Activated naive CD8-positive, alpha-beta T cell treated with anti-CD3 and anti-CD28 coated beads, Interleukin-2, amount 10 ng/mL, durations not matched to agents 7 days and 5 days (primary cell): ENCODE measurements at places on chromosomes 1 and 21. TPM values are rescaled to one million over a fixed set of nuclear protein-coding genes. Genes with fewer than 3 reads are reported as not detected.

WNT3A gene
- not detected for total RNA-seq

DDAH1 gene
- total RNA-seq, result not detected

C4BPA gene
- total RNA-seq, result not detected

HP1BP3 gene
- 313 TPM for total RNA-seq

FABP3 gene
- not detected for total RNA-seq

ANGPTL3 gene
- not detected for total RNA-seq

DNA sequence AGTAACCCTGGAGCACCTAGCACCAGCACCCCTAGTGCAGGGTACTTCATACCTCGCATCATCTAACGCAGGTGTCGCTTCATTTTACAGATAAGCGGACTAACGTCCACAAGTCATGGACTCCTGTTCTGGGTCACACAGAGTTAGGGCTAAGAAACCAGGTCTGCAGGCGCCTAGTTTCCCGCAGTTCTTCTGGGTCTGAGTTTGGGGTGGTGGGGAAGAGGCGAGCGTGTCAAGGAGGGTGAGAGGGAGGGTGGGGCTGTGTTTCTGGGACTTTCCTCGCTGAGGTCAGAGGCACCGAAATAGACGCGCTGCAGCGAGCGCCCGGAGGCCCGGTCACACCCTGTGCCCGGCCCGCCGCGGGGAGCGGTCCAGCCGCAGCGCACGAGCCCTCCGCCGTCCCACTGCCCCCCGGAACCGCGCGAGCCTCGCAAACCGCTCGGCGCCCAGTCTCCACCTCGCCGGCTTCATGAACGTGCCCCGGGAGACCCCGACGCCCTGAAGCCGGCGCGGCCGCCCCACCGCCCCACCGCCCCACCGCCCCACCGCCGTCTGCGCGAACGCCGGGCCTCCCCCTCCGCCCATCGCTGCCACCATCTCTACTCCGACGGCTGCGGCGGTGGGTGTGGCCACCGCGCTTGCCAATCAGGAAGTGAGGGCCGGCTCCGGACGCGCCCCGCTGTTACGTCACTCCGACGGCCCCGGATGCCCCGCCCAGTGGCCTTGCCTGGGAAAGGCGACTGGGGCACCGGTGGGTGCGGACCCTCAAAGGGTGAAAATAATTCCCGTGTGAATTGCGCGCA, 12.3 kb downstream of the IFI6 start:
- peaks cover 46% of the 10 kb centered on the region for H3K4me1 ChIP-seq
- H3K27ac ChIP-seq, result peak overlapping the region; percentile 93
- DNase-seq, result peak; percentile 92
- no peaks in the 10 kb centered on the region for H3K36me3 ChIP-seq
- no peaks in the 10 kb centered on the region for H3K27me3 ChIP-seq

GRCh38 chr21:17402937-17403336, 109.9 kb upstream of the CXADR start:
- H3K4me1 ChIP-seq, result no peaks in the 10 kb centered on the region
- H3K4me3 ChIP-seq, result no peak overlapping the region
- no peaks in the 10 kb centered on the region for H3K36me3 ChIP-seq
- DNase-seq, result no peak
- peaks cover 4% of the 10 kb centered on the region for H3K27me3 ChIP-seq

GRCh38 chr21:30434033-30434631, 4.1 kb downstream of the KRTAP13-4 start:
- H3K4me1 ChIP-seq, result no peaks in the 10 kb centered on the region
- peaks cover 4% of the 10 kb centered on the region for H3K27me3 ChIP-seq
- no peak for DNase-seq
- H3K27ac ChIP-seq, result no peak overlapping the region

DNA sequence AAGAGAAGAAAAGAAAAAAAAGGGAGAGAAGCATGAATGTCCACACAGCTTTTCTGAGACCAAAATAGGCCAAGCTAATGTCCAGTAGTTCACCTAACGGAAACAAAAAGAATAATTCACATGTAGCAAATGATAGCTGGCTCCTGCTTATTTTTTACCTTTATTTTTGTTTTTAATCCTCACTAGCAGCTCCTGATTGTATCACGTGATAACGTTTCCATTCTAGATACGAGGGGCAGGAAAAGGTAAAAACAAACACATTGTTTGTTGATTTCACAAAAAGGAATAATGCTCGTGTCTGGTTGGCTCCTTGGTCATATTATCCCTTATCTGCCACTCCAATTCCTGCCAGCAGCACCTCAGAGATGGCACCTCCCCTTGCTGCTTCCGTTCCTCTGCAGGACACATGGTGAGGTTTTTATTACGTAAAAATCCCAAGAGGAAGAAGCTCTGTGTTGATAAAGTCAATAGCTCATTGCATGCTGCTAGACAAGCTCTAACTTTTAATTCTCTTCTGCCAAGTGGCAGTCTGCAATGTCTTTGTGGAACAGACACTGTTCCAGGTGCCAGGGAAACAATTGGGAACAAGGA, 201.7 kb downstream of the CRB1 start:
- H3K36me3 ChIP-seq, result no peaks in the 10 kb centered on the region
- H3K27ac ChIP-seq, result no peak overlapping the region
- peaks cover 9% of the 10 kb centered on the region for H3K27me3 ChIP-seq

DNA sequence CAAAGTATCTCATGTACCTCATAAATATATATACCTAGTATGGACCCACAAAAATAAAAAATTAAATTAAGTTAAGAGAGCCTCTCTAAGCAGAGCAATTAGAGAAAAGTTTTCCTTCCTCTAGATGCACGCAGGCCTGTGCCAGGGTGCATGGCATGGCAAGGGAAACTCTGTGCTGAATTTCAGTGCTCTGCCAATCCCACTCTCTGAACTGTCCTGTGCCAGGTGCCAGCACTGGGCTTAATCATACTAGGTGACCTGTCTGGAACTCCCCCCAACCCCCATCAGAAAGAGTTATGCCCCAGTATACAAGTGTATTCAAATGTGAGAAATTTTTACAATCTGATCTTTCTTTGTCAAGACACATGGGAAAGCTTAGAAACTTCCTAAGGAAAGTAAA, 10.4 kb upstream of the LAMC2 start:
- peaks cover 2% of the 10 kb centered on the region for H3K4me1 ChIP-seq
- peaks cover 15% of the 10 kb centered on the region for H3K27me3 ChIP-seq
- DNase-seq, result no peak
- H3K27ac ChIP-seq, result no peak overlapping the region

DNA sequence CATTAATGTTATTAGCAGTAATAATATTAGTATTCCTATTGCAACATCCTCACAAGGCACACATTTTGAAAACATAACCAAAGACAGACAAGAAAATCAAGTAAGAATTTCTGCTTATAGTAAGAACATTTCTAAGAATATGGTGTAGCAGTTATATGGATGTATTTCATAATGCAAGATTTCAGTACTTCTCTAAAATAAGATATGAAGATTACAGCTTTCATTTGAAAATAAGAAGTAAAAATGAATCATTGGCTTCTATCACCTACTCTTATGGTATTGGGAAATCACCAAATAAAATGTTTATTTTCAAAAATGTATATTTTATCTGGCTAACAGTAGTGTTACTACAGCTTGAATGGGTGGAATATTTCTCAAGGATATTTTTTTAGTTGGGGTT, 103.8 kb upstream of the USP25 start:
- H3K27me3 ChIP-seq, result peaks cover 2% of the 10 kb centered on the region
- H3K4me1 ChIP-seq, result no peaks in the 10 kb centered on the region
- no peak overlapping the region for H3K27ac ChIP-seq
- H3K4me3 ChIP-seq, result no peak overlapping the region

- DNase-seq, result no peak
- H3K27me3 ChIP-seq, result no peaks in the 10 kb centered on the region
- peaks cover 19% of the 10 kb centered on the region for H3K4me1 ChIP-seq
- H3K27ac ChIP-seq, result peak overlapping the region; percentile 7
- H3K36me3 ChIP-seq, result peaks cover 29% of the 10 kb centered on the region
Observed at GRCh38 chr1:154923695-154924094, 12.8 kb downstream of the PMVK start.

- H3K4me1 ChIP-seq, result no peaks in the 10 kb centered on the region
- H3K36me3 ChIP-seq, result no peaks in the 10 kb centered on the region
- no peak overlapping the region for H3K4me3 ChIP-seq
- H3K27me3 ChIP-seq, result peaks cover 9% of the 10 kb centered on the region
Observed at GRCh38 chr1:48687282-48688045, 89.2 kb downstream of the BEND5 start.

GRCh38 chr1:95226781-95227660, 7.0 kb upstream of the RWDD3 start:
- no peak overlapping the region for H3K4me3 ChIP-seq
- no peaks in the 10 kb centered on the region for H3K36me3 ChIP-seq
- H3K27me3 ChIP-seq, result peaks cover 20% of the 10 kb centered on the region
- no peak for DNase-seq
- no peak overlapping the region for H3K27ac ChIP-seq

GRCh38 chr1:81174052-81174451, 626.7 kb upstream of the ADGRL2 start:
- H3K4me1 ChIP-seq, result no peaks in the 10 kb centered on the region
- H3K27ac ChIP-seq, result no peak overlapping the region
- no peak for DNase-seq
- H3K36me3 ChIP-seq, result no peaks in the 10 kb centered on the region
- H3K4me3 ChIP-seq, result no peak overlapping the region

DNA sequence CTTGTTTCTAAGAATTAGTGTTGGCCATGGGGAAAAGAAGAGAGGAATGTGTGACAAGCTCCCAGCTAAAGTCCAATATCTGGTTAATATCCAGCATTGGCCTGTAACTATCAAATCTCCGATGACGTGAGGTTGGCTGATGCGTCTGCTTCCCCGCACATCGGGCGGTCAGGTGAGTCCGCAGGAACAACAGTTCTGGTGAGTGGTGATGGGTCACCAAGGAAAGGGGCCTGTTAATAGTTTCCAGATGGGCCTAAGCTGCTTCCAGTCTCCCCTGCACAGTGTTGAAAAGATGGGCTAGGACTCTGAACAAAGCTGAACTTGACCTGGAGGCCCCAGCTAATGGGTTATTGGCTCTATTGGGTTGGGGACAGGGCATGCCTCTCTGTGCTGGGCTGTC, 193.1 kb upstream of the EDN2 start:
- H3K27ac ChIP-seq, result no peak overlapping the region
- peaks cover 1% of the 10 kb centered on the region for H3K36me3 ChIP-seq
- no peak overlapping the region for H3K4me3 ChIP-seq

- no peaks in the 10 kb centered on the region for H3K4me1 ChIP-seq
- H3K4me3 ChIP-seq, result no peak overlapping the region
- H3K36me3 ChIP-seq, result no peaks in the 10 kb centered on the region
- peaks cover 3% of the 10 kb centered on the region for H3K27me3 ChIP-seq
- no peak overlapping the region for H3K27ac ChIP-seq
Observed at GRCh38 chr1:5753549-5754421, 238.4 kb downstream of the NPHP4 start.

DNA sequence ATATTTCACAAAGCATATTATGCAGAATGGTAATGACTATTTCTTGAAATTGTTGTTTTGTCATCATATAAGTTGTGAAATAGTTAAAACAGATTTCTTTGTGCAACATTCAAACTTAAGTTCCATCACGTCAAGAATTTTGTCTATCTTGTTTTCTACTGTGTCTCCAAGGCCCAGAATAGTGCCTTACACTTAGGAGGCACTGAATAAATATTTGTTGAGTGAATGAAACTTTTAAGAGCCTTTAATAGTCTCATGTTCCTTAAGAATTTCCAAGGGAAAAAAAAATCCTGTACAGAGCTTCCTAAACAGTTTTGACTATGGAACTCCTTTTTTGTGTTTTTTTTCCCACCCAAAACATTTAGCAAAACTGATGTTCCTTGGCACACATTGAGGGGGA, 50.8 kb upstream of the TNFSF18 start:
- no peak for DNase-seq
- H3K4me3 ChIP-seq, result no peak overlapping the region
- peaks cover 4% of the 10 kb centered on the region for H3K36me3 ChIP-seq
- no peak overlapping the region for H3K27ac ChIP-seq
- no peaks in the 10 kb centered on the region for H3K4me1 ChIP-seq
- H3K27me3 ChIP-seq, result no peaks in the 10 kb centered on the region

GRCh38 chr21:30479259-30479658, 908 bp downstream of the KRTAP19-1 start:
- no peaks in the 10 kb centered on the region for H3K4me1 ChIP-seq
- no peak for DNase-seq
- H3K27ac ChIP-seq, result no peak overlapping the region
- no peak overlapping the region for H3K4me3 ChIP-seq

DNA sequence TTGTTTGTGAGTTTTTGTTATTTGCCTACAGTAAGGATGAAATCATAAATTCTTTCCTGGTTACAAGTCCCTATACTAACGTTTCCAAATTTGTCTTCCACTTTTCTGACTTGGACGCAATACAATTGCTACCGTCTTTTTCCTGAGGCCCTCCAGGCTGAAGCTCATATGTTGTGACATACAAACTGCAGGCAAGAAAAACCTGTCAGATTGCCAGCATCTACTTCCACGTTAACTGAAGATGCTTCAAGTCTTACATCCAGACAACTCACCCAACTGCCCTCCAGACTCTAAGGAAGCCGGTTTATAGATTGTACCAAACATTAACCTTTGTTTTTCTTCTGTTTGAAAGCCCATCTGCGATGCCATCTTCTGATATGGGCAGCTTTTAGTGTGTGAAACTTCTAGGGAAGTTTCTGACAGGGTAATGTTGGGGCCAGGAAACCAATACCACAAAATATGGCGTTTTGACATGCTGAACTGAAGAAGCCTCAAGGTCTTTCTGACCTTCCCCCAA, 21.4 kb upstream of the RNF11 start:
- peaks cover 22% of the 10 kb centered on the region for H3K4me1 ChIP-seq
- no peaks in the 10 kb centered on the region for H3K36me3 ChIP-seq
- H3K4me3 ChIP-seq, result peak overlapping the region; percentile 44
- peak overlapping the region; percentile 79 for H3K27ac ChIP-seq
- no peak for DNase-seq
- H3K27me3 ChIP-seq, result no peaks in the 10 kb centered on the region

DNA sequence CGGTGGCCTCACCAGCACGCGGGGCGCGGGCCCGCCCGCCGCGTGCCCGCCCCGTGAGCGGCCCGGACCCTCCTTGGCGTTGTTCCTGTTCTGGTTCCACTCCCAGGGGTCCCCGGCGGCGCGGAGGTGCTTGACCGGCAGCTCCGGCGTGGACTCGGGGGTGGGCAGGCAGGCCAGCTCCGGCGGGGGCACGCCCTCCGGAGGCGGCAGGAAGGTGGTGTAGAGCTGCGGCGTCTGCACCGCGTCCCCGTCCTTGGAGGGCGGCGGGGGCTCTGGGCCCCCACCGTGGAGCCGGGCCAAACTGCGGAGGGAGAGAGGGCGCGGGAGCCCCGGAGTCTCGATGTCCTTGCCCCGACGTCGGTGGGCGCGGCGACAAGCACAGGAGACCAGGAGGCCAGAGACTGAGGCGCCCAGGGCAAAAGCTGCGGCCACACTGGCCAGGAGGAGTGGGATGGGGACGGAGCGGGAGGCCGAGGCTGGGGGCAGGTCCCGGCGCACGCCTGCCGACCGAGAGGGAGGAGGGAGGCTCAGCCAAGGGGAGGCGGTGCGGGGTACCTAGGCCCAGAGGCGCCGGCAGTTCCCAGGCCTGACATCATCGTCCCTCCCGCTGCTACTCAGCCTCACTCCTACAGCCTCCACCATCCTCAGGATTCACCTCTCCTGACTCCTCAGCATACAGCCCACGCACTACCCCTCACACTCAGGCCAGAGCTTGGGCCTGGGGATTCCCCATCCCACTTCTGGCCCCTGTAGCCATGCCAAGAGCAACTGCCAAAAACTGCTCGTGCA, 13.2 kb downstream of the SEMA6C start:
- peaks cover 8% of the 10 kb centered on the region for H3K4me1 ChIP-seq
- no peak overlapping the region for H3K4me3 ChIP-seq
- H3K36me3 ChIP-seq, result no peaks in the 10 kb centered on the region
- no peak for DNase-seq
- H3K27me3 ChIP-seq, result no peaks in the 10 kb centered on the region
